NCI-H526 (cell line): ENCODE measurements at places on chromosomes 1 and 21.
A peak's percentile ranks its signal among the peaks of the same experiment; 100 is the strongest.

DNA sequence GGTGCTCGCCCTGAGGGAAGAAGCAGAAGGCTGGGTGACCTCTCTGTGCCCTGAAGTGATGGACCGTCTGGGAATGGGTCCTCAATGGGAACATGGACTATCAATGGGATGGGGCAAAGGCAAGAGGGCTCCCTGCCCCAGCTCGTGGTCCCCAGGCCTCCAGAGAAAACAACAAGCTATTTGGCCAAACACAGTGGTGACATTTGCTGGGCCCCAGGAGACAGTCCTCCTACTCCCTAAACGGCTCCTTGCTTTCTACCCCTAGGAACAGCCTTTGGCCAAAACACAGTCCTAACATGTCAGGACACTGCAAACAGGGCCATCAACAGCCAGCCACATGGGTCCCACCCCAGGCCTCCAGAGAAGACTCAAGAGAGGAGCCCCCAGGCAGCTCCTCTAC lies 102.8 kb downstream of the RAVER2 start:
- no peak for DNase-seq

GRCh38 chr1:62613325-62613727 lies 16.0 kb downstream of the ANGPTL3 start:
- DNase-seq, result no peak

DNA sequence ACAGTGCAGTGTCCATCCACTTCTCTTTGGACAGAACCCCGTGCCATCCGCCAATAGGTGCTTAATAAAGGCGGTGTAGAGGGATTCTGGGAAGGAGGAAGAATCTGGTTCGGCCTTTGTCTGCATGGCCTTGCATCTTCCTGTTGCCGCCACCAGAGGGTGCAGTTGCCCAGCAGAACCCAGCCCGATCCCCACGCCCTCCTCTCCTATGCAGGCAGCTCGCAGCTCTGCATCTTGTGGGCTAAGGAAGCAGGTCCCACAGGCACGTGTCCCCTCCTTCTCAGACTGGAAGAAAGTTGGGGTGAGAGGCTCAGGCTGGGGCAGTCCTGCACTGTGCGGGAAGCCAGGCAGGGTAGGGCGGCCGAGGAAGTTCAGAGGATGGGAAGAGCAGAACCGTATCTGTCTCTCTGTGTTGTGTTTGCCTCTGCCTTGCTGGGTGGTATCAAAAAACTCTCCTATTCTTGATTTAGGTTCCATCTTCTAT lies 20.8 kb downstream of the NAV1 start:
- DNase-seq, result peak; percentile 74

GRCh38 chr21:33824156-33824941 lies 91.3 kb downstream of the ATP5PO start:
- no peak for DNase-seq

GRCh38 chr1:195097316-195097715 lies 1510.9 kb downstream of the KCNT2 start:
- DNase-seq, result no peak

DNA sequence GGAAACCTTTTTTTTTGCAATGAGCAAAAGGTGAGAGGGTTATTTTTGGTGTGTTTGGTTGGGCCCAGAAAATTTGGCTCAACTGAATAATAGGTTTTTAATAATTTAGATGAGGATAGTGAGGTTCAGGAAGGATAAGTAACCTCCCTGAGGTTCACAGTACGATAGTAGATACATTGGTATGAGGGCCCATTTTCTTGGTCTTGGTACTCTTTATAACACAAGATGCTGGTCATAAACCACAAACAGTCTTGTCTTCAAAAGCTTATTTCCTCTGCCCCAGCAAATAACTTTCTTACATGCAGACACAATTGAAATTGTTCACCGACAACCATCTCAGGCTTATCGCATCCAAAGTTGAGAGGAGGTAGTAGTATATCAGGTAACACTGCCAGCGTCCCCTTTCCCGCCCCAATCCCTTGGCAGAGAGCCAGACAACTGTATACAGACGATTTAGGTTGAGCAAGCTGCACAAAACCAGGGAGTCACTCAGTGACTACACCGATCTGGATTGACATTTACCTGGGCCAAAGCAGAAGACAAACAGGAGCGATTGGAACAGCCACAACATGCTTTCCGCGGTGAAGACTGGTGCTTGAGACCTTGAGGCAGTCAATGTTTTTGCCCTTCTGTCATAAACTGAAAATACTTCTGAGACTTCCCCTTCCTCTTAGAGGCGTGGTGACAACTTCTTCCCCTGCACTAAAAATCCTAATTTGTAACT lies at the start of gene SLAMF6:
SLAMF6 (minus strand) TSS at position 634 of the 724 bp plus-strand sequence; CDS start at position 571, 63 bp downstream.
- no peak for DNase-seq

GRCh38 chr1:40495315-40495903 lies 13.2 kb upstream of the EXO5 start:
- no peak for DNase-seq

DNA sequence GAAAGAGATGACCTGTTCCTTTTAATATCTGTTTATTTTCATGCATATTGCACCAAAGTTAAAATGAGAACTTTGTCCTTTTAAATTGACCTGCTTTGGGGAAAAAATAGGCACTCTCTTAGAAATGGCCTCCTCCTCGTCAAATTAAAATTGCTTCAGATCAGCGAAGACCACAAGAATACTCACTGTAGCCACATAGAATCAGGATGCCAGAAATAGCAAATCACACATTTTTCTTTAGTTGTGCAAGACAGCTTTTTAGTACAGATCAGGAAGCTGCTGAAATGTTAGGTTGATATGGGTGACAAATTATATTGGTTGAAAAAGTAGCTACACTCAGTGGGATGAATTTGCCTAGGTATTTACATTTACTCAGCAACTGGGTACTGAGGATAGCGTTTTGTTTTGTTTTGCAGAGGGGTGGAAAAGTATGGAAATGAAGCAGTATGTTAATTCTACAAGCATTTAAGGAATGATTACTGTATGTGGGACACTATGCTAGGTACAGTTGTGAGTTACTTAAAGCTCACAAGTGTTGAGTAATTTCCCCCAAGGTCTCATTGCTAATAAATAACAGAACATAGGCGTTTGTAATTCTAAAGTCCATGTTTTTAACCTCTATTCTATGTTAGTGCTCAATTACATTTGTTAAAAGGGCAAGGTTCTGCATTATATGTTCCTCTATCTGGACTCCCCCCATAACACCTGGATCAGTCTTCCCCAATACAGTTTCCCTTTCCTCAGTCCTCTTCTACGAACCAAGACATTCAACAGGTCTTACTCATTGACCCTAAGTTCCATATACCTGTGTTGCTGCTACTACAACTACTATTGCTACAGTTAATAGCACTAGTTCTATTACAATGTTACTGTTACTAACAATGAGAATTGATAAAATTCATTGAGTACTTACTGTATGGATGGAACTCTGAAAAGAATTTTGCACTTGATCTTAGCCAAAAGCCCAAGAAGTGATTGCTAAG lies 99.4 kb upstream of the S1PR1 start:
- peak; percentile 57 for DNase-seq

DNA sequence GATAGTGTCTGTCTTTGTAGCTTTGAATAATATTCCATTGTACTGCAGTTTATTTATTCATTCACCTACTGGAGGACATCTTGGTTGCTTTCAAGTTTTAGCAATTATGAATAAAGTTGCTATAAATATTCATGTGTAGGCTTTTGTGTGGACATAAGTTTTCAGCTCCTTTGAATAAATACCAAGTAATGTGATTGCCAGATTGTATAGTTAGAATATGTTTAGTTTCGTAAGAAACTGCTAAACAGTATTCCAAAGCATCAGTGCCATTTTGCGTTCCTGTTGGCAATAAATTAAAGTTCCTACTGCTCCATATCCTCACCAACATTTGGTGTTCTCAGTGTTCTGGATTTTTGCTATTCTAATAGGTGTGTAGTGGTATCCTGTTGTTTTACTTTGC lies 311.7 kb upstream of the FMN2 start:
- DNase-seq, result no peak

- DNase-seq, result no peak
Observed at GRCh38 chr1:178683291-178683690, 41.8 kb upstream of the RALGPS2 start.

DNA sequence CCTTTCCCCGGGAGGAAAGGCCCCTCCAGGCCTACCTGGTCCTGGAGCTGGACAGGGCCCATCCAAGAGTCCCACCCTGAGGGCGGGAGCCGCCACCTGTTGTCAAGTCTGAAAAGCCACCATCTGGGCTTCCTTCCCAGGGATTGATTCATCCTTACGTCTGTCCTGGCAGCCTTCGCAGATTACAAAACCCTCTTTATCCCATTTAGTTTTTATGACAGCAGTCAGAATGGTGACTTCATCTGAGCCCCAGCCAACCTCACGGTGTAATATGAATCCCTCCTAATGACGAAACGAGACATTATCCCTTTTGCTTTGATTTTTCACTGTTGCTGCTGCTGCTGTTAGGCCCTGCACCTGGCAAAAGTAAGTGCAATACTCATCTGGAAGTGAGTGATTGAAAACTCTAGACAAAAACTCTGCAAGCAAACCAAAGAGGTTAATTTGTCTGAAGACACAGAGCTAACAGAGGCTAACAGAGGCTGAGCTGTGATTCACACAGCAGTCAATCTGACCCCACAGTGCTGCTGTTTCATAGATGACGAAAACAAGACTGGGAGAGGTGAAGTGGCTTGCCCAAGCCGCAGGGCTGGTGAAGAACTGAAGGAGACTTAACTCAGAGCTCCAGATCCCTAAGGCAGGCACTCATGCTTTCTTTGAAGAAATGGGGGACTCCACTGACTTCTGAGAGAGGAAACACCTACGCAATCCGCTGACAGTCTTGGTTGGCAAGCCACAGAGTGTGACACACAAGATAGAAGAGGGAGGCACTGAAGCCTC lies 30.0 kb upstream of the S100A7 start:
- DNase-seq, result peak; percentile 13

GRCh38 chr1:2989976-2990375 lies 31.3 kb upstream of the ACTRT2 start:
- no peak for DNase-seq

DNA sequence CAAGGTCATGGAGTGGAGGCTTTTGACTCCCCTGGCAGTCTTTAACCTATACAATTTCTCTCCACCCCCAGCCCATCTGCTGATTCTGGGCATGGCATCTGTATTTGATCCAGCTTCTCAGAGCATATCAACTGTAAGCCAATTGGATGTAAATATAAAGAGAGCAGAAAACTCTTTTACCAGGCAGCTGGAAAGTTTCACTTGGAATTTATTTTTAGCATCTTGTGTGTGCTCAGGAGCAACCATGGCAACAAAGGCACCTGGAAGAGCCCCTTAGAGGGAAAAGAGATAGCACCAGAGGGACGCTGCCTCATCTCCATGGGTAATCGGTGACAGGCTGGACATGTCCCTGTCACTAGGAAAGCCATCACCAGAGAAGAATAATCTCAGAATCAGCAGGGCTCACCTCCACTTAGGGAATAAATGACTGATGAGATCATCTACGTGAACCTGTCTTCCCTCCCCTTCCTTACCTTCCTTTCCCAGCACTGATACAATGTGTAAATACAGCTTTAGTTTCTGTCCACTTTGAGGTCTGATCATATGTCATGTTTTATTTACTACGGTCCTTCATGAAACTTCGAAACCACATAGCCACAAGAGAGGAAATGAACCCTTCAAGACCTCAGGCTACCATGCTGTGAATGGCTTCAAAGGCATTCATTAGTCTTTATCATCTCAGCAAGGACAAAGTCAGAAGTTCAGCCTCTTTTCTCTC lies 25.3 kb upstream of the SIPA1L2 start:
- no peak for DNase-seq

- DNase-seq, result no peak
Observed at GRCh38 chr1:238596703-238597102, 706.0 kb upstream of the ZP4 start.

DNA sequence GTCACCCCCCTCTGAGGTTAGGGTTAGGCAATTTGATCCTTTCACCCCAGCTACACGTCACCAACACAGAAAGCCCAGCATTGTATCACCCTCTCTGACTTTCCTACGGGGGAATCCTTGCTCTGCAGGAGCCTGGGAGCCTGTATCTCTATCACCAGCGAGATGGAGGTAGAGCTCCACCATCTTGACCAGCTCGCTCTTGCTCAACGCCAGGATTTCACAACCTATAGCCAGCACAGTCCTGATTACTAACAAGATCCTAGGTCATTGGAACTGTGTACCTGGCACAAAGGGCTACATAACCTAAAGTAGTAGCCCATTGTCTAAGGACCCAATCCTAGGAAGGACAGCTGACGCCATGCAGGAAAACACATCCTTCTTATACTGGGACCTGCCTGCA lies 66.1 kb downstream of the DMRTA2 start:
- DNase-seq, result no peak

DNA sequence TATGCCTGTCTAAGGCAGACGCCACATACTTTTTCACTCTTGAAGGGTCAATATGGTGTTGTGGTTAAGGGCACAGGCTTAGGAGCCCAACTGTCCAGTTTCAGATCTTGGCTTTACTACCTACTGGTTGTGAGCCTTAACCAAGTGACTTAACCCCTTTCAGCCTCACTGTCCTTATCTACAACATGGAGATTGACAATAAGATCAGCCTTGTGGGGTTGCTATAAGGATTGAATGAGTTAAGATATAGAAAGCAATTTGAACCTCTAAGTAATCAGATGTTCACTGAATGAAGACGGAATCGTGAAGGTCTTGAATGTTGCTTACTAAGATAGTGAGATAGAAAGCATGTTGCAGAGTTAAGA lies 121.3 kb upstream of the JUN start:
- DNase-seq, result no peak

DNA sequence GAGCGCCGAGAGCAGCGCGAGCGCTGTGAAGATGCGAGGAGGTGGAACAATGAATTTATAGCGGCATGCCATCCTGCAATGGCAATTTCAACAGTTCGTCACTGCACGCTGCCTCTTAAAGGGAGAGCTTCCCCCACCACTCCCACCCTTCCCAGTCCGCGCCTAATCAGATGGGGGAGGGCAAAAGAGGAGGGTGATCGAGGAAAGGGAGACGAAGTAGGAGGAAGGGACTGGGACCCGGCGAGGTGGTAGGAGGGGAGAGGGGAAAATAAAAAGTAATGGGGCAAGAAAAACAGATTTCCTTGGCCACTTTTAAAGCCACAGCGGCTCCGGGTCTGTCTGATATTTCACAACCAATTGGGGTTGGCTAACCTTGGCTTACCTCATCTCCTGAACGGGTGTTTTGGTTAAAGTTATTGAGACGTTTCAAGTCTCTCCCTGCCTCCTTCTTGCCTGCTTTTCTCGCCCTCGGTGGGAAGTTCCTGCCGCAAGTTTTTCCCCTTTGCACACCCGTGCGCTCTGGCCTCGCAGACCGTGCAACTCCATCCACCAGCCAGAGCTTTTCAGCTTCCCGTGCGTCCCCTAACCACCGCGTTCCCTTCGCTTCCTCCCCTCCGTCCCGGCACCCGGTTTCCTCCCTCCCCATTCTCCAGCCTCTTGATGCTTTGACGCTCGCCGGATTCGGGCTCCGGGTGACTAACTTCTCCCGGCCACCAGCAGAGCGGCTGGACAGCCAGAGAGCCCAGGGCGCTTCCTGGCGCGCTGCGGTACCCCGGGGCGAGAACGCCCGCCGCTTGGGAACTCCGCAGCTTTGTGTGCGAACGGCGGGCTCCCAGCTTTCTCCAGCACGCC lies at the start of gene ADAMTS5:
ADAMTS5 (minus strand) TSS at position 27 of the 852 bp plus-strand sequence. CDS start 697 bp downstream, outside the sequence.
- DNase-seq, result no peak
